ENCODE measurements at places on chromosomes 3 and 15.
A peak's percentile ranks its signal among the peaks of the same experiment; 100 is the strongest.

- DNase-seq: peak; percentile 26
Measured at GRCh38 chr3:48432411-48433371, 2.8 kb upstream of the PLXNB1 start.

DNA sequence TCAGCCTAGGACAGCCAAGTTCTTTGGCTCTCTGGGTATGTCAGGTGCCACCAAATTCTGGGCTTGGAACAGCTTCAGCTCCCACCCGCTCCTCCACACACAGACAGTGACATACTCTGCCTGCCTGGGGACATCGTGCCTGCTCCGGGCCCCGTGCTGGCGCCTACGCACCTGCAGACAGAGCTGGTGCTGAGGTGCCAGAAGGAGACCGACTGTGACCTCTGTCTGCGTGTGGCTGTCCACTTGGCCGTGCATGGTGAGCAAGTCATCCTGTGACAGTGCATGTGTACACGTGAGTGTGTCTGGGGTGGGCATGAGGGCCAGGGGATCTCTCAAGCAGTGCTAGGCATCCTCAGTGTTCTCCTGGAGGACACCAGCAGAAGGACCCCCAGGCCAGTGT is 922 bp downstream of the IL17RC start:
- DNase-seq: no peak

- no peak for DNase-seq
Measured at GRCh38 chr3:98885851-98886250, 15.6 kb downstream of the DCBLD2 start.

DNA sequence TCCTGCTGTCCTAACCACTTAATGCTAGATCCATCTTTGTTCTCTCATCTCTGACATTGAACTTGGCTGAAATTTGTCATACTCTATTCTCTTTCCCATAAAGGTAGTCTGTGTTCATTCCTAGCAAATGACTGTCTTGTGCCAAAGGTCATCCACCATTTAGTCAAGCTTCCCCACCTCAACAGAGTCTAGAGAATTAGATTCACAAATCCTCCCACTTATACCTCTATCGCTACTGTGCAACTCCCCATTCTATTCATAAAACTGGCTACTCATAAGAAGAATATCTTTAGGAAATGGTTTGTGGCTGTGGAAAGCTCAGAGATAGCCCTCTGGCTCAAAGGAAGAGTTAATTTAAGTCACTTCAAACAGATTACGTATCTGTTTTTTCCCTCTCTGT is 59.7 kb upstream of the MBNL1 start:
- DNase-seq: no peak

DNA sequence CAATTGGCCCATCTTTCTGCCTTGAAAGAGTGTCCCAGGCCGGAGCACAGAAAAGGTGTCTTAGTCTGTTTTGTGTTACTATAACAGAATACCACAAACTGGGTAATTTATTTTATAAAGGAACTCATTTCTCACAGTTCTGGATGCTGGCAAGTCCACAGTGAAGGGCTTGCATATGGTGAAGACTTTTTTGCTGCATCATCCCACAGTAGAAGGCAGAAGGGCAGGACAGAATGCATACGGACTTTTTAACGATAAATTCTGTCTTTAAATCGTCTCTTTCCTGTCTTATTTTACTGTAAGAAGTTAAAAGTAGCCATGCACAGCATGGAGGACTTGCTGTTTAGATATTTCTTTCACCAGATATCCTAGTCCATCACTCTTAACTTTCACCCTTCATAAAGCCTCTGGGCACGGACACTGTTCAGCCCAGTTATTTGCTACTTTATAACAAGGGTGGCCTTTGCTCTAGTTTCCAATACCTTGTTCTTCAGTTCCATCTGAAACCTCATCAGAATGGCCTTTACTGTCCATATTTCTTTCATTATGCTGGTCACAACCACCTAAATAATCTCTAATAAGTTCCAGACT is 10.3 kb upstream of the EIF1B start:
- no peak for DNase-seq

GRCh38 chr15:55685286-55685685 is 57.7 kb downstream of the PRTG start:
- DNase-seq: no peak

DNA sequence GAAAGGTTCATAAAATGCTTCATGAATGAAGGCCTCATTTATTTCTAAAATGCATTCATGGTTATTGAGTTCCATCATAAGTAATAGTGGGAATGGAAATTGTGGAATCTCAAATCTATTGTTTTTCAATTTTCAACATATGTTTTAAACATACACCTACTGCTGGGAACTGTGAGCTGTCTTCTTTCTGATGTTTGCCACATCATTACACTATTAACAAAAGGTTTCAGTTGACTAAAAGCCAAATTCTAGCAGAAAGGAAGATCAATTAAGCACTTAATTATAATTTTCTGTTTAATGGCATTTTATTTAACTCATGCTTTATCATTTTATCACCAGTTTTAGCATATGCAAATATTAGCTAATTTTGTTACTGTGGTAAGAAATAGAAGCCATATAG is 13.8 kb upstream of the TBC1D23 start:
- DNase-seq: no peak

DNA sequence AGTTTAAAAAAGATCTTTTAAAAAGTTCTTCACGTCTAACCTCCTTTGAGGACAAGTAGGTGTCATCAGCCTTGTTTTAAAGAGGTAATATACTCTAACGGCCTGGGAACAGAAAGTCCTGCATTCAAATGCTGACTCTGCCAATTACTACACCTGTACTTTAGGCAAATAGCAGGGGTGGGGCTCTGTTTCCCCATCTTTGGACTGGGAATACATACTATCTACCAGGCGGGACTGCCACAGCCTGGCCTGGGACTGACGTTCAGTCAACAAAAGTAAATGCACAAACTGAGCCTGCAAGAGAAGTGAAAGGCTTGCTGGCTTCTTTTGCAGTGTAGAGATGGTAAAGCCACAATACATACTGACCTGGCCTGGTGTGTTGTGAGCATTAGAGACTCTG is 107.6 kb upstream of the SPATA12 start:
- no peak for DNase-seq

DNA sequence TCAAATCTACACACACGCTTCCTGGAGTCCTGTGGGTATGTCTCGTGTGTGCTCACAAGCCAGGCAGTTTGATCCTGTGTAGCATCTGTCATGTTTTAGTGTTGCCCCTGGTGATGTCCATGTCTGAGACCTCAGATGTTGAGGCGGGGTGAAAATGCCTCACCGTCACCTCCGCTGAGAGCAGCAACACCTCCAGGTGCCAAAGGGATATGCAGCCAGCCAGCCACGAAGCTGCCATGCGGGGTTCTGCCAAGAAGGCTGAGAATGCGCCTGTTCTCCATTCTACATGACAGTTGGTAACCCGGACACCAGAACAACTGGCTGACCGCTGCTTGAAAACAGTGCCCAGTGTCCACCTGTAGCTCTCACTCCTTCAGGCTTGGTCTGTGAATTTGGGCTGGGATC is 253.8 kb downstream of the TLE3 start:
- no peak for DNase-seq

- DNase-seq: peak; percentile 15
Measured at GRCh38 chr3:81871358-81872155, 110.1 kb upstream of the GBE1 start.

GRCh38 chr3:72050048-72050632 is 265.2 kb upstream of the PROK2 start:
- no peak for DNase-seq

DNA sequence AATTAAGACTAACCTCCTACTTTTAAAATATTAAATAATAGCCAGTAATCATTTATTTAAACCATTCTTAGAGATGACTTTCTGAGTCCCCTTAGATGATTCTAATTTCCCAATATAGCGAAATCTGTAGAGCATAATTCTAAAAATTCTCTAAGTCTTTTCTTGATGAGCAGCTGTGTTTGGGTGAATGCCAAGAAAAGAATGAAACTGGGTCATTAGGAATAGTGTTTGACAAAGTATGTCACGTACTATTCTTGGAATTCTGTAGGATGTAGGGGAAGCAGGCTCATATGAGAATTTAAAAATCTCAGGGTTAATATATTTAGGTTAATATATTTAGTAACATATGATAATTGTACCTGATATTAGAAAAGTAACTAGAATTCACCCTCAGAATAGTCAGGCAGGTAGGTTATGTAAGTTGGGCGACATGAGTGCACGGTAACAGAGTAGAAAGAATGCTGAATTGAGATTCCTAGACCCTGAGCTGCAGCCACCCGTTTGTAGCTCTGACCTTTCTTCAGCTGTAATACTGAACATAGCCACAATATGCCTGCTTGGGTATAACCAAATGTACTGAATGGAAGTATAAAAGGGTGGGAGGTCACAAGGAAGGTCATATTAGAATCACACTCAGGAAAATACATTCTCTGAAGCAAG is 524.3 kb downstream of the UNC13C start:
- DNase-seq: no peak

DNA sequence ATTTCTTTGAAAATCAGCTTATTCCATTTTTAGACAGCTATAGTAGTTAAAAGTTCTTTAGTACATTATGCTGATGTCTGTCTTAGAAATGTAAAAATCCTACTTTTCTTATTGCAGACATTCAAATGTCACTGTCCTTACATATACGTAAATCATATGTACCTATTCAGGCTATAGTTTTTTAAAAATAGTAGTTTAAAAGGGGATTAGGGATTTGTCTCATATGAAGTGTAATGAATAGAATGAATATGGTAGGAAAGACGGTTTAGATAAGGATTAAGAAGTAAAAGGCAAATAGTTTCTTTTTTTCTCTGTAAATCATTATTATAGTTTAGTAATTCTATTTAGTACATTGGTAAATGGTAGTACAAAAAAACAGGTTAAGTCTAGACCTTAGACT is 7.4 kb downstream of the DIPK2A start:
- DNase-seq: no peak

DNA sequence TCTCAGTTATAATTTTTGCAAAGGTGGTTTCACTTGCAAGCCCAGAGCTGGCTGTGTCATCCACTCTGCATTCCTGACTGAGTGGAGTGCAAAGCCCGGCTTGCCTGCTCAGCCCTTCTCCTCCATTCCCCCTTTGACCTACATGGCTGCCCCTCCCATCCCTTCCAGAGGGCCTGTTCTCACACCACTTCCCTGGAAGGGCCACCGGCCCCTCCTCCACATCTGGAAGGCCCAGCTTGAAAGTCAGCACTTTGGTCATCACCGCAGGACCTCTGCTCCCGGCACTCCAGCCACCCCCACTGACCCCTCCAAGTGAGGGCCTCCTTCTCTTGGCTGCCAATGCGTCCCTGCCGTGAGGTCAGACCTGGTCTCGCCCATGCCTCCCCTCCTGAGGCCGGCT is 74.1 kb upstream of the RNF7 start:
- no peak for DNase-seq

DNA sequence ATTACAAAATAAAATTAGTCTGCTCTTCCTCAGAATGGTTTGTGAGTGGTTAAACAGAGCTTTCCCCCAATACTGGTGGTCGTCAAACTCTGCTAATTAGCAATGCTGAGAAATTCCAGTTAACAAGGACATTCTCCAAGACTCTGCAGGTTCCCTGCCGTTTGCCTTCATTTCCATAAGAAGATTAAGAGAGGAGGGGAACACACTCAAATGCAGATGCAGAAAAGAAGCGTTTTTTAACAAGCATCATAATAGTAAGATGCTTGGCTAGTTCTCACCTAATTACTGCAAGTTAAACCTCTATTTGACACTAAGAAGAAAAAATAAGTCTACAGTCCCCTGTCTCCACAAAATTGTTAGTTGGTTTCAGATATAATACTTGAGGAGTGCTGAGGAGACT is 3.7 kb upstream of the SOX2 start:
- no peak for DNase-seq

- DNase-seq: peak; percentile 78
Measured at GRCh38 chr3:124529826-124530571, 200.3 kb upstream of the UMPS start.

- DNase-seq: peak; percentile 73
Measured at GRCh38 chr15:83848315-83849050, 194.6 kb downstream of the ADAMTSL3 start.

GRCh38 chr3:45915518-45916231 is 27.6 kb upstream of the CXCR6 start:
- DNase-seq: no peak

GRCh38 chr3:30269751-30270445 is 336.5 kb upstream of the TGFBR2 start:
- no peak for DNase-seq

- DNase-seq: no peak
Measured at GRCh38 chr15:47718497-47719437, 1.5 kb downstream of the SEMA6D start.

GRCh38 chr15:55422089-55422488 is 13.8 kb downstream of the PIERCE2 start:
- DNase-seq: no peak

GRCh38 chr15:49645277-49645676 is 24.4 kb downstream of the DTWD1 start:
- DNase-seq: no peak

GRCh38 chr3:1072041-1072440 is 20.8 kb upstream of the CNTN6 start:
- DNase-seq: no peak

DNA sequence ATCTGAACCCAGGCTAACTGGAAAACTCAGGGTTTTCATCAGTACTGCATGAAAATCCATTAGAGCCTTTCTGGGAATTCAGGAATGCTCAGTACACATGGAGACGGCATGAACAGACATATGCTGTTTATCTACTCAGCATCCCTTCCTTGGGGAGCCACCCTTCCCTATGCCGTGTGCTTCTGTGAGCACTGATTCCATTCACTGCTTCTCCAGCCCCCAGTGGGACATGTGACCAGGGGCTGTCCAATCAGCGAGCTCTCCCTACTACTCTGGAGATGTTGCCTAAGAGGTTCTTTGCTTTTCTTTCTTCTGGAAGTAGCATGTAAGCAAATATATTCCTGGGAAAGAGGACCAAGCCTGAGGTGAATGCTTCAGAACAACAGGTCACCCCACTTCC is 5.6 kb upstream of the PCOLCE2 start:
- no peak for DNase-seq

DNA sequence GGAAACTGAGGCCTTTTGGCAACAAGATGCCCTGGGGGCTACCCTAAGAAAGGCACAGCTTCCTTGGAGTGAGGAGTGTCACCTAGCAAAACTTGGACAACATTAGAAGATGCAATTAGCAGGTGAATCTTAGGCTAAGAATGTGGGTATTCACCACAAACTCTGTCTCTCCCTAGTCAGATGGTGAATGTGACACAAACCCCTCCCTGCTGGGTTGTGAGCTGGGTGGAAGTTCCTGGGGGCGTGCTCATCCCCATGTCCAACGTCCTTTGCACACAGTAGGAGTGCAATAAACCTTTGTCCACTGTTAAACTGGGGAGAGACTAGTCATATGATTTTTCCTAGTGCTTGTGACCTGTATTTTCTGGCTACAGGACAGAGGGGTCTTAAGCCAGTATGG is 67.1 kb upstream of the SH3GL3 start:
- no peak for DNase-seq

DNA sequence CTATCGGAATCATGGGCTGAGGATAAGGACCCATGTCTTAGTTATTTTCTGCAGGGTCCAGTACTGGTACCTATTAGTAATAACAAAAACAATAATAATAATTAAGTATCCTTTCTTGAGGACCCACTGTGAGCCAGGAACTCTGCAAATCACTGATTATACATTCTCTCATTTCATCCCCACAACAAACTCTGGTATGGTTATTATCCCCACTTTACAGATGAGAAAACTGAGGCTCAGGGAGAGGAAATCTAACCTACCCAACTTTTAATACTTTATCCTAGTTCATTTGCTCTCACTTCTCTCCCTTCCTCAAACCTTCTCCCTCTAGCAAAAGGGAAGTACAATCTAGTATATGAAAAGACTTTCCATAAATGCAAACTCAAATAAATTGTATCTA is 528.4 kb upstream of the PROK2 start:
- DNase-seq: no peak

Data from dermis microvascular lymphatic vessel endothelial cell (primary cell).